ENCODE measurements at places on chromosomes 5 and 9.

DNA sequence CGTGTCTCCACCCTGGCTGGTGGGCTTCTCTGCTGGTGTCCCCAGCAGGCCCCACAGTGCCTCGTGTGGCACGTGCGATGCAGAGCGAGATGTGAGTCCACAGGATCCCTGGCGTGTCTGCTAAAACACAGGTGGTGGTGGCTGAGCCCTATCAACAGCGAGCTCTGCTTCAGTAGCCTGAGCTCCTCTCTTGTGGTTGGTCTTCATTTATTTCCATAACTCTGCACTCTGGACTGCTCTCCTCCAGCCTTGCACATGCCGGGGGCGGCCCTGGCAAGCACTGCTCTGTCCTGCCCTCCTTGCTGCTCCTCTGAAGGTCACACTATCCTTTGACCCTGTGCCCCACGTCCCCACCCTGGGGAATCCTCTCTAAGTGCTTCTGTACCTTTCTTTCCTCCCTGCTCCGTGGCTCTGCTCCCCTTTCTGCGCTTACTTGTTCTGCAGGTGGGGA lies 59.2 kb downstream of the NSUN2 start:
- DNase-seq, result no peak

DNA sequence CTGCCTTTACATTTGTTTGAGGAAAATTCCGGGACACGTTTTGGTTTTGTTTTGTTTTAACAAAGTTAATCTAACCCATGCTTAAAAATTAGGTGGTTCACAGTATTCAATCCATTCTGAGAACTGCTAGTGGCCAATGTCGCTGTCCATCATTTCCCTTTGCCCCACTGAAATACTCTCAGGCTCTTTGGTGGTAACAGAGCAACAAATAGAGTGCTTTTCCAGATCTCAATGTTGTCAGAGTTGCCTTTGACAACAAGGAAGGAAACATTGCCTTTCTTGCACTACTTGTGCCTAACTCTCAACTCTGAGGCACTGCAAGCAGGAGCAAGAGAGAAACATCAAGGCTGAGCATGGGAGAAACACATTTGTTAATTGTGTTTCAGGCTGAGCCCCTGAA lies 154.0 kb downstream of the MCTP1 start:
- DNase-seq, result no peak

GRCh38 chr9:125829743-125830142 lies 82.6 kb downstream of the PBX3 start:
- DNase-seq, result no peak

GRCh38 chr9:136665111-136665703 lies 2.5 kb downstream of the EGFL7 start:
- peak; percentile 65 for DNase-seq

- DNase-seq, result no peak
These were observed 55.3 kb downstream of the RANBP17 start for GRCh38 chr5:170917113-170917512.

- DNase-seq, result no peak
These were observed 13.1 kb upstream of the IFNA5 start for GRCh38 chr9:21317956-21318923.
